ENCODE measurements at places on chromosomes 5 and 9.

GRCh38 chr9:133976887-133977286, 15.2 kb downstream of the VAV2 start:
- DNase-seq: no peak

DNA sequence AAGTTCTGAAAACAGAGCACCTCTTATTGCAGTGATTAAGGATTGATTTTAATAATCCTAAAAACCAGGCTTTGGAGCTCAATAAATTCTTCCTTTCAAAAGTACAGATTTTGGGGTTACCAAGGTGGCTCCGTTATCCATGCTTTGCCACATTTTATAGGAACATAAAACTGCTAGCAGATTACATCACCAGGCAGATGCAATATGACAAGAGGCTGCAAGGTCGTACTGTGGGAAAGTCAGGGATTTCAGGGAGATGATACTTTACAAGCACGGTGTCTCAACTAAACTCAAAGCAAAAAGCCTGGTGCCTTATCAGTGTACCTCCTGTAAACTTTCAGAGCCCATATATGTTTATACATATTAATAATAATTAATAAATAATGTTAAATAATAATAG, 28.6 kb downstream of the ADAMTSL1 start:
- no peak for DNase-seq

GRCh38 chr9:105683688-105684275, 10.6 kb upstream of the TMEM38B start:
- DNase-seq: no peak

DNA sequence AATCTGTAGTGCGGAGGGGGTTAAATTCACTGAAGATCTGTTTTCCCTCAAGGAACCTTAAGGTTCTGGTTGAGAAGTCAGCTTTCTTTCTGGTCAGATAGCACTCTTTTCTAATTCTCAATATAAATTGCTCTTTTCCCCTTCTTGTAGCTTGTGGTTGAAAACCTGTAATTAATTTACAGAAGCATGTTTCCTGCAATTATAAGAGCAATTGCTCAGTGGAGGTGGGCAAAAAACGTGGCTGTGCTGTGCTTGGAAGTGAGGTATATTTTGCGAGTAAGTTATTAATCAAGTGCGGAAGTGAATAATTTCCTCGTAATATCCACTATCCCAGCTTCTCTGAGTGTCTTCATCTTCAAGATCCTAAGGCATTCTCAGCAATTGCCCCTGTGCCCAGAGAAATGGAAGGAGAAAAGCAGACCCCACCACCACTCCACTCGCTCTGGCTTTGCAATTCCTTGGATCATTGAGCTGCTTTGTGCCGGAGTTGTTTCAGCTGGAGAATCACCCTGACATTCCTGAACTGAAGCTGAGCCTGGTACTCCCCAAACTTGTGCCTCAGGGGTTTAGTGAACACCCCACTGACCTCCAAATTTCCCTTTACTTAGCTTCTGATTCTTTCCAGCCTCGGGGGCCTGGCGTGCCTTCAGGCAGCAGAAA, 140.6 kb downstream of the LRRC70 start:
- DNase-seq: no peak

GRCh38 chr5:179259731-179260323, 85.4 kb downstream of the ADAMTS2 start:
- no peak for DNase-seq

DNA sequence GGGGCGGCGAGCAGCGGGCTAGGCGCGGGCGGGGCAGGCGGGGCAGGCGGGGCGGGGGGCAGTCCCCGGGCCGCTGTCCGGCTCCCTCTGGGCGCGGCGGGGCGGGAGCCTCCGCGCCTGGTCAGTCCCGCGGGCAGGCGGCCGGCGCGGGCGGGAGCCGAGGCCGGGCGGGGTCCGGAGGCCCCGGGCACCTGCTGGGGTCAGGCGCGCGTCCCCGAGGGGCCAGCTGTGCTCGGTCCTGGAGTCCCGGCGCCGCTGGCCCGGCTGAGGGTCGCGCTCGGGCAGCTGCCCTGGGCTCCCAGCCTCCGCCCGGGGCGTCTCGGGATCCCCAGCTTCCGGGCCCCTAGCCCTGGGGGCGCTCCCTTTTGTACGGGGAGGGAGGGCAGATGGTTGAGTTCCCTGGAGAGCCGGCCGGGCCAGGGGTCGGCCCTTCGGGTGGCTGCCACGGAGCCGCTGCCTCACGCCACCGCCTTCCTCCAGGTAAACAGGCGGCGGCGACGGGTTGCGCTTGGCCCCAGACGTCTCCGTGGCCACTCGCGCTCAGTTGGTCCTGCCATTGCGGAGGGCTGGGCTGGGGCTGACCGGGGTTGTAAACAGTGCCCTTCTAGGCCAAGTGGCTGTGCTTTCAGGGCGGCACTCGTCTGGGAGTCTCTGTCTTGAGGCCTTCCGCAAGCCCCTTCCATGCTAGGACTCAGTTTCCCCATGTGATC, 473 bp downstream of the ZBTB34 start:
- DNase-seq: peak; percentile 10

DNA sequence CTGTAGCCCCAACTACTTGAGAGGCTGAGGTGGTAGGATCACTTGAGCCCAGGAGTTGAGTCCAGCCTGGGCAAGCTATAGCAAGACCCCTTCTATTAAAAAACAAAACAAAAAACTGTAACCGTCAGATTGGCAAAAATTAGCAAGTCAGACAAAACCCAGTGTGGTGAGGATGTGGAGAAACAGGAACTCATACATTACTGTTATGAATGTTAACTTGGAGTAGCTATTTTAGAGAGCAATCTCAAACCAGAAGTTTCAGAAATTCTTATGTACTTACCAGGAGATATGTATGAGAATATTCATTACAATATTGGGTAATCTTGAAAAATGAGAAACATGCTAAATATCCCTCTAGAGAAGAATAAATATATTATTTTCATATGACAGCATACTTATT, 120.3 kb downstream of the INVS start:
- no peak for DNase-seq

DNA sequence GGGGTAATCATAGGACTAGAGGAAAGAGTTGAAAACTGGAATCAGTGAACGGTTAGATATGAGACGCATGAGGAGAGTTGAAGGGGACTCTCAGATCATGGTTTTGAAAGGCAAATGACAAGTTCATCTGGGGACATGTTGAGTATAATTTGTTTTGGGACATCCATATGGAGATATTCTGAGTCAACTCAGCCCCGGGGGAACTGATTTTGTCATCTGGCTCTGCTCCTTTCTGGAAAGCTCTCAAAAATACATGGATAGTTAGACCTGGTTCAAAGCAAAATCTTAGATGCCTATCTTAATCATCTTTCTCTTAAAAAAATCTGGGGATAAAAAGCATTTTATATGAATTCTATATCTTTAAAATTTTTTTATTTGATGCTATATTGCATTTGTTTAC, 161.2 kb downstream of the SNX18 start:
- DNase-seq: no peak

DNA sequence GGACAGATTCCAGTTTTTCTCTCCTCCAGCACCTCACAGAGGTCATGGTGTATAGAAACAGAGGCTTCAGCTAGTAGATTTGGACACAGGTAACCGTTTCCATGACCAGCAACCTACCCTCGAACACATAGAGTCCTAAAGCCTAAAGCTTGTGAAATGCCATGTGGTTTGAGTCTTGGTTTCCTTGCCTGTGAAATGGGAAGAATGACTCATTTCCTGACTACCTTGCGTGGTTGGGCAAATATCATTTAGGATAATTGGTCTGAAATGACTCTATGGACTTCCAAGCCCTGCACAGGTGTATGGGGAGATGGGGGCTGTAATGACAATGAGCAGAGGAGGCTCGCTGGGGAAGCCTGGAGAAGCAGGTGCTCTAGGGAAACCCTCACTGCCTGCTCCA, 134.6 kb downstream of the TTLL11 start:
- DNase-seq: no peak

- DNase-seq: no peak
Observed at GRCh38 chr9:133715866-133716563, 22.1 kb downstream of the SARDH start.

DNA sequence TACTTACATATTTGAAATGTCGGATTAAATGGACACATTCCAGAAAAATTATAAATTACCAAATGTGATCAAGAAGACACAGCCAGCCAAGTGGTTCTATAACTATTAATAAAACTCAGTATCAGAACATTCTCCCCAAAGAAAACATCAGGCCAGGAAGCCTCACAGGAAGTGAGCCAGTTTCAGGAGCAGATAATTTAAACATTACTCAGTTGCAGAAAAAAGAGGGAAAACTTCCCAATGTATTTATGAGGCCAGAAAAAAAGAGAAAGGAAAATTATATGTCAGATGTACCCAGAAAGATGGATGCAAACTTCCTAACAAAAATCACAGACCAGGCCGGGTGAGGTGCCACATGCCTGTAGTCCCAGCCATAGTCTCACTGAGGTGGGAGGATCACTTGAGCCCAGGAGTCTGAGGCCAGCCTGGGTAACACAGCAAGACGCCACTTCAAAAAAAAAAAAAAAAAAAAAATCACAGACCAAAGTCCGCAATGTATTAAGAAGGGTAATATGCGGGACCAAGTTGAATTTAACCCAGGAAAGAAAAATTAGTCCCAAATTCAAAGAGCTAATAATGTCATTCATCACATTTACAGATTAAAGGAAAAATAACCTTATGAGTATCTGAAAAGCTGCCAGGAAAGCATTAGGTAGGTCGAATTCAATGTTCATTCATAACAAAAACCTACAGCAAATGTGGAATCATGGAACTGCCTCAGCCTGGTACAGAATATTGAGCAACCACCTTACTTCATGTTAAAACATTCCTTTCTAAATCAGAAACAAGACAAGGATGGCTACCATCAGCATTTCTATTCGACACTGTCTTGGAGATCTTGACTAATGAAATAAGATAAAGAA, 37.2 kb upstream of the NRARP start:
- no peak for DNase-seq

DNA sequence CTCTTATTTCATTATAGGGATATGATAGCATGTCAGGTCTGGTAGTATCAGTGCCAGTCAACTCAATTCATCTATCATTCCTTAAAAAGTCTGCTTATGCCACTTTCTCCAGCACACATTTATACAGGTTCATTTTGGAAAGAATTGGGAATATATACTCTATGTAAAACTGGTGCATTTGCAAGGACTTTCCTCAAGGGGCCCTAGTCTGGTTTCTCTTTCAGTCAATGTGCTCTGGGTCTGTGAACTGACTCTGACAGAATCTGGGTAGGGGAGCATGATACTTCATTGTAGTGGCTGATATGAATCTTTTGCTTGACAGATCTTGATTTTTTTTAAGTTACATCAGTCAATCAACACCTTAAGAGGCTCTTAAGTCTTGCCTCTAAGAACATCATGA, 313.9 kb downstream of the HTR1A start:
- no peak for DNase-seq

DNA sequence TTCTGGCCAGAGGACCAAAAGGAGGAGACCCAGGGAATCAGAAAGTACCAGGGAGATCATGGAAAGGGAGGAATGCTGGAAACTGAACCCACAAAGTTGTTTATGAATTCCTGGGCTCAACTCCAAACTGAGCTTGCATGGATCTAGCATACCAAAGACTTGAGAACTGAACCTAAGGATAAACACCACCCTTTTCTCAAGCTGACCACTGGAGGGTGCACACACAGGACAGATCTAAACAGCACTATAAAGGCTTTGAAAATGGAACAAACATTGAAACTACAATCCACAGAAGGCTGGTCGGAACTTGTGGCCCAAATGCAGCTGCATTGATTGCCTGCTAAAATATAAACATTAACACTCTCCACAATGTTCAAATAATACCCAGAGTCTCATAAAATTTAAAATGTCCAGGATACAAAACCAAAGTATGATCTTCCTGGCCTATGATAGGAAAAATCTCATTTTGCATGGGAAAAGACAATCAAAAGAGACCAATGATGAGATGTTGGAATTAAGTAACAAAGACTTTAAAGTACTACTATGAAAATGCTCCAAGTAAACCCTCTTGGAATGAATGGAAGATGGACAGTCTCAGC, 15.6 kb upstream of the IRF1 start:
- DNase-seq: no peak

GRCh38 chr9:3857673-3858072, 331.9 kb upstream of the RFX3 start:
- DNase-seq: no peak

- DNase-seq: no peak
Observed at GRCh38 chr9:84436386-84437109, 96.0 kb upstream of the SLC28A3 start.

DNA sequence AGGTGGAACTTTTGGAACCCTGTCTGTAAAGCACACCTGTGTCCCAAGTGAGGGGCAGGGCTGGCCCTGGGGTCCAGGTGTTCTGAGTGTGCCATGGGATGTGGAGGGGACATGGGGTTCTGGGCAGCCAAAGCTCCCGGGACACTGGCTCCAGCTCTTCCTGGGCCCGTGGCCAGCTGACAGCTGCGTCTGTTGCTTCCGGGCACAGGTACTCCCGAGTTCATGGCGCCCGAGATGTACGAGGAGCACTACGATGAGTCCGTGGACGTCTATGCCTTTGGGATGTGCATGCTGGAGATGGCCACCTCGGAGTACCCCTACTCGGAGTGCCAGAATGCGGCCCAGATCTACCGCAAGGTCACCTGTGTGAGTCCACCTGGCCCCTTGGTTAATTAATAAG, 50.7 kb downstream of the WNK2 start:
- DNase-seq: no peak

DNA sequence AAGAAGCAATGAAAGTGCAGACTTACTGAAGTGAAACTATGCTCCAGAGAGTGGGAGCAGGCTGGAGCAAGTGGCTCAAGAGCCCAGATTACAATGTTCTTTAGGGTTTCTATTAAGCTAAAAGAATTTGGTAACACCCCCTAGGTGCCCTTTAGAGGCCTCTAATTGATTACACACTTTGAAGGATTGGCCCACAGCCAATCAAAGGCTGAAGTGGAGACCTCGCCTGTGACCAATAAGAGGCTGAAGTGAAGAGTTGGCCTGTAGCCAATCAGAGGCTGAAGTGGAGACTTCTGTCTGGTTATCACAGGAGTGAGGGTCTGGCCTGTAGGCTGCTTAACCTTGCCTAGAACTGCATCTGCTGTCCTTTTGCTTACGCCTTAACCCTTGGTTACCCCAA, 46.7 kb upstream of the SPATA31C2 start:
- no peak for DNase-seq

- DNase-seq: no peak
Observed at GRCh38 chr9:115517335-115518075, 399.5 kb upstream of the TNC start.

DNA sequence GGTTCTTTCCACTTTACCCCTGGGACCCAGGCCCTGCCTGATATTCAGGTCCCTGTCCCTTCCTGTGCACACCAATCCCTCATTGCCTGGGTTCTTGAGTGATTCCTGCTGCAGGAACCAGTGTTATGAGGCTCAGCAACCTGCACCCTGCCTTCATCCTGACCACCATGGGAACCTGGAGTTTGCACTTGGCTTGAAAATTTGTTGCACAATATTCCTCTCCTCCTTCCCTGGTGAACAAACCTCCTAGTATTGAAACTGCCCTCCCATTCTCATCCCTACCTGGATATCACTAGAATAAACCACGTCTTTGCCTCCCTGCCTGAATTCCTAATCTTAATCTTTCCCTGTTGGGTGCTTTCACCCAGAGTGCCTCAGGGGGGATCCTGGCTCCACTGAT, 52.1 kb upstream of the AFAP1L1 start:
- DNase-seq: no peak
